Stimulated activated memory B cell treated with anti-CD40 and anti-IgM and Interleukin-4, amounts not matched to agents 10 μg/mL and 1 μg/mL and 100 μg/mL, for 72 hours (primary cell): ENCODE measurements at places on chromosomes 2 and 18.

- no peak for ATAC-seq
These were observed 34.6 kb downstream of the TGFBRAP1 start for GRCh38 chr2:105294844-105295481.

DNA sequence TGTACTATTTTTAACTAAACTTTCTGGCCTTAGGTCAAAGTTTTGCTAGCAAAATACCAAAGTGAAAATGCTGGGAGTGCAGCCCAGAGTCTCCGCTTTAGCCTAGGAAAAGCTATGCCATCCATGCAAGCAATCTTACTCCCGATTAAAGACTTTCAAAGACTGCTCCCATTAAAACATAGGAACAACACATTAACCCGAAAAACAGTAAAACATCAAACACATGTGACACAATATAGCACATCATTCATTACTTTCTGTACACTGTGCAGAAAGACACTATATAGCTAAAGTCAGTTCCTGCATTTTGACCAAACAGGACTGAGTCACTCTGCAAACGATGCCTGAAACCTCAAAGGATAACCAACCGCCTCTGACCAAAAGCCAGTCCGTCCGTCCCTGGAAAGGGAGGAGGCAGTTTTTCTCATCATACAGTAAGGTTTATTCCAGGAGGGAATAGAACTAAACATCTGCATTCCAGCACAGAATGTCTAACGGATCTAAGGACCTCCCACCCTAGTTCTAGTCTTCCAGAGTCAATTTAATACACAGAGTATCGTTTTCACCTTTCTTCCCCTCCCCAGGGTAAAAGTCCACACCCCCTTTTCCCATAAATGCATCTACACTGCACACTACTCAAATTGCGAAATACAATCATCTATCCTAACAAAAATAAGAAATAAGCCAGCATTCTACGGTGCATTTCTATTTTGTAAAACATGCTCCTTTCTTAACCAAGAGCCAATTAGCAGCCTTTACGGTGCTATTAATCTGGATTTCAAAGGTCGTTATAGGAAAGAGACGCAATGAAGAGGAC lies 1.7 kb downstream of the ROCK2 start:
- no peak for ATAC-seq

DNA sequence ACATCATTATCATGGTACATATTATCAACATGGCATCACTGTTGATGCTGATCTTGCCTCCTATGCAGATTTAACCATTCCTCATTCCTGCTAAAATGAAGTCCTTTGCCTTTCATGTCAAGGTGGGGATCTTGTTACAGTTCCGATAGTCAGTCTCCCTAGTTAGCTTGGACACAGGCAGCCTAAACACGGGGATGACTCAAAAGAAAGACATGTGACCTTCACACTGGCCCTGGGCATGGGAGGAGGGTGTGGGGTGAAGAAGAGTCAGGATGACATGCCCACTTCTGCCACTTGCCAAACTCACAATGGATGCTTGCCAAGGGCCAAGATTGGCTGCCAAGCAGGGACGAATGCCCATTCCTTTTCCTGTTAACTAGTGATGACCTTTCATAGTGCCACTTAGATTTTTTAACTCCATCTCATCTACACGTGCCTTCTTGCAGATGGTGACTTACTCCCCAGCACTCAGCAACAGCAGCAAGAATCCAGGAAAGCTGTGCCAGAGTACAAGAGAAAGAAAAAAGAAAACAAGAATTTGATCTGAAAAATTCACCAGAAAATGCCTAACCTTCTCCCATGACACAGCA lies 13.9 kb upstream of the SLC1A4 start:
- no peak for ATAC-seq

DNA sequence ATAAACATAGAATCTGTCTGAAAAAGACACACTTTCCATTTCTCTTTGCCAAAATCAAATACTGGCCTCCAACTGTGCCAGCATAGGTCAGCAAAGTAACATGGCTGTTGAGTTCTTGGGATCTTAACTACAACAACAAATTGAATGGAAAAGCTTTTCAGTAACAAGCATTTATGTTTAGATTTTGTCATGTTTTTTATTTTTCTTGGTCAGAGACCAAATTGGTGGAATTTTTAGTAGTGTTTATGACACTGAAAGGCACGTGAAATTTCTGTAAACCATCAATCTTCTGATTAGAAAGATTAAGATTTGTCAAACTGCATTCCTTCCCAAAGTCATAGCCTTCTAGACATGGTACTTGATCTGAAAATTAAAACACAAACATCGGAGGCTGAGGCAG lies 77.6 kb downstream of the PDE1A start:
- ATAC-seq: no peak

- no peak for ATAC-seq
These were observed 43.3 kb upstream of the AAK1 start for GRCh38 chr2:69686813-69687212.

- peak; percentile 24 for ATAC-seq
These were observed 45.6 kb downstream of the ZNF519 start for GRCh38 chr18:14086458-14087231.

DNA sequence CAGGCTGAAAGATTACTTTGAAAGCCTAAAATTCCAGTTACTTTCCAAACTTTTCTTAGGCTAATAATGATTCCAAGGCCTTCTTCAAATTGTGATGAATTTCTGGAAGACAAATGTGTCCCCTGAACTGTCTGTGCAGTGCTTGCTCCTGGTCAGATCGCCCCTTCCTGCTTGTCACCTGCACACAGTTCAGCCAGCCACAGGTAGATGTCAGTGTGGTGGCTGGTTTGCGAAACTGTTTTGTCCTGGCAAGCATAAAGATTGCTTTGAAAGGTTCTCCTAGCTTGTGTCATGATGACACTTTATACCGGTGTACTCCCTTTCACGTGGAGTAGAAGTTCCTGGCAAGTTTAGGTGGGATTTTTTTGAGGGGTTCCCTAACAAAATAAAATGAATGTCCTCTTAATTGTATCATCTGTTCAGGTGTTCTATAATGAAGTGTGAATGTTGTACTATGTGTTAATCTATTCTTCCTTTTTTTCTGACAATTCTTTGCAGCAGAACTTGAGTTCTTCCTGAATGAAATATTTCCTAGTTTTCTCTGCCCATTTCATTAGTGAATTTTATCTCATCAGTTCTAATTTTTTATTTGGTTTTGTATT lies 298.8 kb downstream of the ZNF407 start:
- ATAC-seq: peak; percentile 68

DNA sequence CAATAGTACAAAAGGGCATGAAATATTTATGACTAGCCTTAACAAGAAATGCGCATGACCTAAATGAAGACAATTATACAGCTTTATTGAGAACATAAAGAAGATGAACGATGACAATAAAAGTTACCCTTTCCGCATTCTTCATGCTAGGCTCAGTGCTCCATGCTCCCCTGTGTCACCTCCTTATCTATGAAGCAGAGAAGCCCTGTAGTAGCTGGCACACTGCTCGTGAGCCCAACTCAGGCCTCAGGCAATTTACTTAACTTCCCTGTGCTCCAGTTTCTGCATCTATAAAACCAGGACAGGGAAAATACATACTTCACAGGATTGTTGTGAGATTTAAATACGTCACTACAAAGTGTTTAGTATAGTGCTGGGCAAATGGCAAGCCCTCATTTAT lies 34.5 kb upstream of the NABP1 start:
- no peak for ATAC-seq

DNA sequence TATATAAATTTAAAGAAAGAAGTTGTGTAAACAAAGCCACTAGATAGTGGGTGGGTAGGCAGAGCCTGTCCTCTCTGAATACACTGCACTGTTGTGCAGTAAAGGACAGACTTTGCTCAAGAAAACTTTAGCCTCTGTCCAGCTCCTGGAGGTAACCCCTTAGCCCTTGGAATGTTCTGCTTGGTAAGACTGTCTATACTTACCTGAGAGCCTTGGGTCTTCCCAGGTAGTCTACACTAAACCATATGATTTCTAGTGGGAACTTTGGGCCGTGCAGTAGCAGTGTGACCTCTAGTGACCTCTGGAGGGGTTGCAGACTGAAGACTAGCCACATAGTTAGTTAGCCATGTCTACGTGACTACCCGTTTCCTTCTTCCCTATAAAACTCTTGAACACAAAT lies 678.3 kb upstream of the NRXN1 start:
- peak; percentile 51 for ATAC-seq

DNA sequence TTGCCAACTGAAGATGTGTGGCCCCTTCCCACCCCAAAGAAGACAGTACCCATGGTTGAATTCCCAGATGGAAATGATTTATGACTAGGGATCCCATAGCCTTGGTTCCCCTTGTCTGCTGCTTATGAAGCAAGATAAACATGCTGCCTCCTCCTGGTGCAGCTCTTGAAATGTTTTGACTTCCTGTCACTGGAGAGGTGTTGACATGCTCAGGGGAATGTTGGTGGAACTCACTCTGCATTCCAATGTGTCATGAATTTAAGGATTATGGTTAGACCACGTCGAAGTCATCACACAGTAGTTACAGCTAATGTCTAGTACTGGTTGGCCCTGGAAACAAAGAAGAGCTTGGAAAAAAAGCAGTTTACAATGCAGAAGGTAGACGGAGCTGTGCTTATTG lies 69.0 kb upstream of the FAM110C start:
- no peak for ATAC-seq

DNA sequence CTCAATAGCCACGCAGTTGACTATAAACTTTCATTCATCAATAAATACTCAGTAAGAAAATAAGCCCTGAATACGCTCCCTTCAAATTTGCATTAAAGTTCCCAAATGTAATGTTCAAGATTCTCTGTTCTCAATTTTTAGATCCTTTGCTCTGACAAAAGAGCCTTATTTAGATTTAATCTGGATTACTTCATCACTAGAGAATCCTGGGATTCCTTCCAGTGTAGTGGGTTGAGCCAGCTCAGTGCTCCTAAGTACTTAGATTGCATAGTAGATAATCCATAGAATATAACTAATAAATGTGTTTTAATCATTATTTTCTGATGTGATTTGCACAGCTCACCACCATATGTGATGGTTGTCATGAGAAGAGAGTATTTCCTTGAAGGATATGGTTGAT lies 1286.2 kb downstream of the SUCLG1 start:
- no peak for ATAC-seq

- ATAC-seq: peak; percentile 61
These were observed 6.2 kb upstream of the INPP4A start for GRCh38 chr2:98438190-98439133.

- no peak for ATAC-seq
These were observed 40.6 kb upstream of the DSC1 start for GRCh38 chr18:31203096-31203793.

GRCh38 chr18:59231877-59232276 lies 11.9 kb downstream of the GRP start:
- ATAC-seq: no peak

- ATAC-seq: no peak
These were observed 1653.1 kb upstream of the SLC39A10 start for GRCh38 chr2:194003911-194004310.

DNA sequence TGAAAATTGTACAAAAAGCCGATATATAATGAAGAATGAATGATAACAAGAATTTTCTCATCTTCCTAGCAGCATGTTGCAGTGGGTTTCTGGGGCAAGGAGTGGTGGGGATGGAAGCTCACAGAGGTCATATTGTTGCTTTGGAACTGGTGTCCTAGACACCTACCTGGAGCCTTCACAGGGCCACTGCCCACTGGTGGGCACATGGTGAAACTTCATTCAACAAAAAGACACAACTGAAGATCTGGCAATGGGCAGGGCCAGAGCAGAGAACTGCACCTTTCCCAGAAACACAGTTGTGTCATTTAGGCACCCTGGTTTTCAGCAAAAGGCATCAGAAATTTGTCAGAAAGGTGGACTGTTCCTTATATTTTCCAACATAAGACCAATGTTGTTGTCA lies 115.3 kb downstream of the FHOD3 start:
- ATAC-seq: no peak

DNA sequence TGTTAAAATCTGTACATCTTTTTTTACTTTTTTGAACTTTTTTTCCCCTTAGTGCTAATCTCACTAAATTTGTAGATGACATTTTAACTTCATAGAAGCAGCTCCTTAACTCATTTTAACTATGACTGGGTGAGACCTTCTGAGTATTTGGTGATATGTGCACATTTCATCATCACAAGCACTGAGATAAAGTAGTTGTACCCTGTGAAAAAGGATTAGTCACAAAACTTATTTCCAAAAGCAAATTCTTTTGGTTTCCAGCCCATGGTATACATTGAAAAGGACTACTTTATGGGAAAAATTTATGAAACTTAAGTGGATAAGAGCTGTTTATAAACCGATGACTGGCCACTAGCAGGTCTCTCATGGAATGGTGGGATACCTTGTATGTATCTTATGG lies 581.5 kb downstream of the PLCL1 start:
- no peak for ATAC-seq

DNA sequence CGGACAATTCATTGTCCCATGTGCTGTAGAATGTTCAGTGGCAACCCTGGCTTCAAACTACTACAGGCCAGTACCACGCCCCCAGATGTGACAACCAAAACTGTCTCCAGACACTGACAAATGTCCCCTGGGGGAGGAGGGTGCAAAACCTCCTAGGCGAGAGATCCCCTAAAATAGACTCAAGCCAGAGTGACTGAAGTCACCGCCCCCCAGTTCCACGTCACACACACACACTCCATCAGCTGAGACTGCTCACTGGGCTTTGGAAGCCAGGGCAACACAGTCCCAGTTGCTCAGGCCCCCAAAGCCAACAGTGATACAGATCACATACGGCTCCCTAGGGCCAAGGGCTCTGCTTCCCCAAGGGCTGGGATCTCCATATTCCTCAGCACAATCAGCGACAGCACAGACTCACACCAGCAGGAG lies 19.1 kb downstream of the HDAC4 start:
- peak; percentile 86 for ATAC-seq

- no peak for ATAC-seq
These were observed 60.3 kb downstream of the EHBP1 start for GRCh38 chr2:62765619-62766376.

- no peak for ATAC-seq
These were observed 201.5 kb upstream of the PXDN start for GRCh38 chr2:1945819-1946218.

DNA sequence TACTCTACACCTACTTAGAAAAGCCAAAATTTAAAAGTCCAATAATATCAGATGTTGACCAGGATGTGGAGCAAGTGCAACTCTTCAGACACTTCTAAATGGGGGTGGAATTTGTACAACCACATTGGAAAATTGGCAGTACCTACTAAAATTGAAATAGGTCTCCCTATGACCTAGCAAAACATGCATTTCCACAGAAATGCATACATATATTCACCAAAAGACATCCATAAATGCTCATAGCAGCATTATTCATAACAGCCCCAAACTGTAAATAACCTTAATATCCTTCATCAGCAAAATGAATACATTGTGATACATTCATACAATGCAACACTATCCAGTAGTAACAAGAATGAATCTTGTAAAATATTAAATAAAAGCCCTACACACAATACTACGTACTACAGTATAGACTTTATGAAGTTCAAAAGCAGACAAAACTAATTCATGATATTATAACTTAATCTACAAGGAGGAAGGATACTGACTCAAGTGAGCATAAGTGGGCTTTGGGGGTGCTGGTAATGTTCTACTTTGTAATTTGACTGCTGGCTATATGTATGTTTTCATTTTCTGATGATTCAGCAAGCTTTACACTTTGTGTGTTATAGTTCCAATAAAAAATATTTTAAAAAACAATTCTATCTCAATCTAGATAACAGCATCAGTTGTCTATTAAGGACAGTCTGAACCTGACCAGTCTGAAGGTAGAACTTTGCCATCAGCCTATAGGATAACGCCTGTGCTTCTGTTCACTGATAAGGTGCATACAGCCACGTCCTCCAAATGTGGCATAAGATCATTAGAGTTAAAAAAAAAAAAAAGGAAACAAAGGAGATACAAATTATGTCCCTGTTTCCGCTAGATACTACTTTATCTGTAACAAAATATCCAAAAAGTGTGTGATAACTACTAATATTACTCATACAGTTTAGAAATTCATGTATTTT lies 6.6 kb upstream of the TNFRSF11A start:
- no peak for ATAC-seq

- no peak for ATAC-seq
These were observed 169.0 kb downstream of the EIPR1 start for GRCh38 chr2:3208591-3208990.
